ENCODE measurements at places on chromosomes 1 and 21.

- no peak for DNase-seq
Observed at GRCh38 chr1:165960136-165960535, 132.7 kb downstream of the UCK2 start.

- no peak for DNase-seq
Observed at GRCh38 chr1:161676958-161677689, 14.2 kb downstream of the FCGR2B start.

DNA sequence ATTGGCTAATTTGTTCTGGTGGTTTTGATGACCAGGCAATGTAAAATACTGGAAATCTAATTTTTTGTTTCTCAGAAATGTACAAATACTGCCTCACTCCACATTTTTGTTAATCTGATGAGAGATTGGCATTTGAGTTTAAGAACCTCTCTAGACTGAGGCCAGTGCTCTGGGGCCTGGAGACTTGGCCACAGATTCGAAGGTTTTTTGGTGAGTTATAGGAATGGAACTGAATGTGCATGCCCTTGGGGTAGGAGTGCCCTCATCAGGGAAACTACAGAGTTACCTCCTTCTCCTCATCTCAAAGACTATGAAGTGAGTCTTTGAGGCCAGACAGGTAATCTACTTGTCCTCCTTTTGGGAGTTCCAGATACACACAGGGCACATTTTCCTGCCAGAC, 347.9 kb downstream of the LTN1 start:
- peak; percentile 1 for DNase-seq

GRCh38 chr1:241396747-241397681, 40.0 kb upstream of the RGS7 start:
- no peak for DNase-seq

DNA sequence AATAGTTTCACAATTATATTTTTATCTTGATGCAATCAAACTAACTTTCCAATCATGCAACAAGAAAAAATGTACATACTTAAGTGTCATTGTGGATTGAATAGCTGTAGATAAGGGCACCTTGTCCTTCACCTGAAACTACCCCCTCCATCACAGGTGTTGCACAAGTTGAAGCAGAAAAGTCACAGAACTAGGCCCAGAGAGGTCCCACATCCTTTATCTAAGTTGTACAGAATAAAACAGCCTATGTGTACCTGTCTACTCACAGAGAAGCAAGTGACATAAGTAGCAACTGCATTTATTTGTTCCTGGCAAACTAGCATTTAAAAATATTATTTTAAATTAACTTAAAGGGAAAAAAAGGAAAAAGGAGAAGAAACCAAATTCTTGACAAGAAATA, 256.8 kb downstream of the FAF1 start:
- DNase-seq, result no peak

GRCh38 chr1:117572546-117572945, 33.3 kb upstream of the TENT5C start:
- no peak for DNase-seq

- peak; percentile 99 for DNase-seq
Observed at GRCh38 chr1:150268705-150269403, at the start of gene APH1A. TSS of gene APH1A (minus strand) at chr1:150269016. CDS start at chr1:150268810, 206 bp downstream.

DNA sequence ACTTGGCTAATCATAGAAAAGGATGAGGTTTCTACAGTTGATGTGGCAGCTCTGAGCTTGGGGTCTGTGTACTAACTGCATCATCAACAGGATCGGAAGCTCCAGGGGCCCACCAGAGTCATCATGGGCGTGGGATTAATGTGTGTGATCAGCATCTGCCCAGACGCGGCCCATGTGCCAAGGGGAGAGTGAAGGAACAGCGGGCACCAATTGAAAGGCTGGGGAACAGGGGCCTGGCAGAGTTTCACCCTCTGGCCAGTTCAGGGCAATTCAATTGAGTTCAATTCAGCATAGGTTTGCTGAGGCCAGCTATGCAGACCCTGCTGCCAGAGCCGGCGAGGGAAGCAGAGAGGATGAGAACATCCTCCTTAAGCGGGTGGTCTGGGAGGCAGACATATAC, 260.0 kb upstream of the AJAP1 start:
- no peak for DNase-seq
